ENCODE measurements at places on chromosomes 7 and 10.

- DNase-seq = no peak
Measured at GRCh38 chr7:95316588-95316987, 7.7 kb downstream of the PON1 start.

DNA sequence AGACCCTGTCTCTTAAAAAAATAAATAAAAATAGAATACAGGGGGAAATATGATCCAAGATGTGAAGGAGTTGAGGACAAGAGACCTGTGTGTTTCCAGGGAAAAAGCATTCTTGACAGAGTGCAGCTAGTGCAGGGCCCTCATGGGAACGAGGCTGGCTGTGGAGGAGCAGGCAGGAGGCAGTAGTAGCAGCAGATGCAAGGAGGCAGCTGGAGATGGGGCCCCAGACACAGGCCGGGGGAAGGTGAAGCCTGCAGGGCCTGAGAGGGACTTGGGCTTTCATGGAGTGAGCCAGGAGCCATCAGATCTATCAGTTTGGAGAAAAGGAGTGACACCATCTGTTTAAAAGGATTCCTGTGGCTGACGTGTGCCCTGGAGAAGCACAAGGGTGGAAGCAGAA is 71.4 kb upstream of the ZNF438 start:
- no peak for DNase-seq

- no peak for DNase-seq
Measured at GRCh38 chr10:58281092-58281752, 12.3 kb downstream of the CISD1 start.

- DNase-seq = no peak
Measured at GRCh38 chr7:3367261-3367660, 66.2 kb downstream of the SDK1 start.

GRCh38 chr7:121447911-121448300 is 51.8 kb upstream of the FAM3C start:
- DNase-seq = no peak

All from activated CD4-positive, alpha-beta memory T cell treated with anti-CD3 and anti-CD28 coated beads for 36 hours (primary cell).